ENCODE measurements at places on chromosomes 5 and 9. TPM values are rescaled to one million over a fixed set of nuclear protein-coding genes. Genes with fewer than 3 reads are reported as not detected.

OTP gene
- total RNA-seq: not detected

DNA sequence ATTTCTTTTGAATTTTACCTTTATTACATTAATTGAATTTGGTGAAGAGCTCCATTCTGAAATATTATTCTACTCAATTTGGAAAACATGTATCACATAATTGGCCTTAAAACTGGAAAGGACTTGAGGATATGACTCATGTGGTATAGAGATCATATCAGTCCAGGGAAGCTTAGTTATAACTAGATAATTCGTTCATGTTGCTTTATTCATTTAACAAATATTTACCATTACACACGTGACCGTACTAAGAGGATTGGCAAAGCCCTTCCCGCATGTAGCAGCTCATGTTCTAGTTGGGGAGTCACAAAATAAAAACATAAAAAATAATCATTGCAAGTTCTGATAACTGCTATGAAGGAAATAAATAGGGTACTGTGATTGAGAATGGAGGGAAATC lies 1816.5 kb downstream of the MAT2B start:
- H3K27me3 ChIP-seq: no peaks in the 10 kb centered on the region
- no peak for DNase-seq
- H3K36me3 ChIP-seq: no peaks in the 10 kb centered on the region
- H3K4me3 ChIP-seq: no peak overlapping the region
- no peaks in the 10 kb centered on the region for H3K4me1 ChIP-seq

FBP1 gene
- 0.47 TPM for total RNA-seq

PCDHGA8 gene
- total RNA-seq: not detected

CDH9 gene
- total RNA-seq: not detected

- H3K4me3 ChIP-seq: no peak overlapping the region
- peaks cover 2% of the 10 kb centered on the region for H3K36me3 ChIP-seq
- no peak overlapping the region for H3K27ac ChIP-seq
- peaks cover 3% of the 10 kb centered on the region for H3K4me1 ChIP-seq
- no peak for DNase-seq
These were observed 1.4 kb downstream of the PDE4D start for GRCh38 chr5:59891962-59892643.

DNA sequence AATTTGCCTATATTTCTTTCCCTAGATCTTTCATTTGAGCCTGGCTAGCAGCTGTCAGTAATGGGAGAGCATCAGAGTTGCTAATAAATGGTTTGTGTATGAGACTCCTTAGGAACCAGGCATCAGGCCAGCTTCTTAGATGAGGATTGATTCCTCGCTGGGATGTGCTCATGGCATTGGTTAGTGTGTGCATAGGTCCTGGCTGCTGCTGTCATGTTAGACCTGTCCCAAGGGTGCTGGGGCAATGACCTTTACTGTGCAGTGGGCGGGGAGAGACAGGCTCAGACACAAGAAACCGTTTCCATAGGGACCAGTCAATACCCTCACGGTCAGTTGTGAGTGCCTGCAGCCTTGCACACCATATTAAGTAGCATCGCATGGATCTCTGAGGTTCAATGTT lies 112.3 kb upstream of the NR3C1 start:
- no peak overlapping the region for H3K4me3 ChIP-seq
- peaks cover 4% of the 10 kb centered on the region for H3K4me1 ChIP-seq
- H3K36me3 ChIP-seq: no peaks in the 10 kb centered on the region
- H3K27me3 ChIP-seq: no peaks in the 10 kb centered on the region
- no peak overlapping the region for H3K27ac ChIP-seq

SPINK7 gene
- total RNA-seq: not detected

ELAVL2 gene
- not detected for total RNA-seq

Measured in activated CD4-positive, alpha-beta T cell treated with anti-CD3 and anti-CD28 coated beads for 36 hours (primary cell).